ENCODE measurements at places on chromosomes 5 and 9.

- peak; percentile 64 for DNase-seq
- H3K4me1 ChIP-seq: peaks cover 6% of the 10 kb centered on the region
- H3K27ac ChIP-seq: no peak overlapping the region
- no peaks in the 10 kb centered on the region for H3K36me3 ChIP-seq
- H3K4me3 ChIP-seq: no peak overlapping the region
Measured at GRCh38 chr9:81479573-81479972, 209.8 kb downstream of the TLE1 start.

DNA sequence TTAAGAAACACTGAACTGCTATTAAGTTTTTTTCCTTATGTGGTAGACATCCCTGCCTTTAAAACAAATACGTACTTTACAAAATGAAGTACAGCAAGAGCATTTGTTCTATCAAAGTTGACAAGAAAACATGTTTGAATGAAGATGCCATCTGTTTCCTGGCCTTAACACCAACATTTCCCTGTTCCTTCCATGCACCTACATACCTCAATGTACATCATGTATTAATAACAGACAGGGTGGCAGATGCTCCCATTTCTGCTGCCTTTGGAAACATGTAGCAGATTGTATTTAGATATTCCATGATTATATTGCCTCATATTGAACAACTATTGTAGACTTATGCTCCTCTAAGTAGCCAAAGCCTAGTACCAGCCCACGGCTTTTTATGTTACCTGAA, 104.4 kb downstream of the PJA2 start:
- no peaks in the 10 kb centered on the region for H3K27me3 ChIP-seq
- no peaks in the 10 kb centered on the region for H3K36me3 ChIP-seq
- H3K4me3 ChIP-seq: no peak overlapping the region
- H3K4me1 ChIP-seq: peaks cover 6% of the 10 kb centered on the region

- H3K4me1 ChIP-seq: no peaks in the 10 kb centered on the region
- no peak for DNase-seq
- H3K27ac ChIP-seq: no peak overlapping the region
- H3K27me3 ChIP-seq: no peaks in the 10 kb centered on the region
Measured at GRCh38 chr5:171840711-171841522, 55.3 kb downstream of the SMIM23 start.

GRCh38 chr9:125992557-125992956, 245.4 kb downstream of the PBX3 start:
- H3K27me3 ChIP-seq: no peaks in the 10 kb centered on the region
- H3K4me3 ChIP-seq: no peak overlapping the region
- DNase-seq: no peak
- H3K27ac ChIP-seq: no peak overlapping the region
- H3K4me1 ChIP-seq: no peaks in the 10 kb centered on the region

DNA sequence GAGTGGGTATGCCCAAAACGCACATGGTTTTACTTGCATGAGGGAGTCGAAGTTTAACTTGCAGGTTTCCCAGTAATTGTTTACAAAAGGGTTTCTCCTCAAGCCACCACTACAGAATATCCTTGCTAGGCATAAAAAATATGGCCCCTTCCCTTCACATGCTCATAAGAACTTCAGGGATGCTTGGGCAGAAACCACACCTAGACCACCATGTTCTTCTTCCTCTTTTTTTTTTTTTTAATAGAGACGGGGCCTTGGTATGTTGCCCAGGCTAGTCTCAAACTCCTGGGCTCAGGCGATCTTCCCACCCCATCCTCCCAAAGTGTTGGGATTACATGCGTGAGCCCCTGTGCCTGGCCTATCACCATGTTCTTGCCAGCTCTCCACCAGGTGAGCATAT, 18.6 kb upstream of the PLIN2 start:
- no peak overlapping the region for H3K27ac ChIP-seq
- no peaks in the 10 kb centered on the region for H3K27me3 ChIP-seq
- H3K4me1 ChIP-seq: no peaks in the 10 kb centered on the region
- H3K36me3 ChIP-seq: no peaks in the 10 kb centered on the region
- no peak for DNase-seq

GRCh38 chr5:119820608-119821007, 191.2 kb downstream of the FAM170A start:
- no peaks in the 10 kb centered on the region for H3K36me3 ChIP-seq
- no peak for DNase-seq
- H3K4me1 ChIP-seq: no peaks in the 10 kb centered on the region
- H3K4me3 ChIP-seq: no peak overlapping the region

DNA sequence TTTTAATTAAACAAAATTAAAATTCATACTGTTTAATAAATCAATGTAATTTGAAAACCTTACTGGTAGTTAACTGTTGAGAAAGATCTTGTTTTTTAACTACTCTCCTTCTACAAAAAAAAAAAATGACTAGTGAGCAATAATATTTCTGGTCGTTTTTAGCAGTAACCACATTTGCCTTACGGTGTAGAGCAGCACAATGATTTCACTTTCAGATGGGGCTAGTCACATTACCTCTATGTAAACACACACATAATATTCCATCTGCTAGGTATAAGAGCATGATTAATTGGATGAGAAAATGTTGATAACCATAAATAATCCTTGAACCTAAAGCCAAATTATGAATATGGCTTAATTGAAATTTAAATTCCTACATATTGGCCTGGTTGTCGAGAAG, 198.1 kb downstream of the CHSY3 start:
- no peak overlapping the region for H3K4me3 ChIP-seq
- H3K27me3 ChIP-seq: no peaks in the 10 kb centered on the region
- no peaks in the 10 kb centered on the region for H3K4me1 ChIP-seq
- DNase-seq: no peak
- H3K27ac ChIP-seq: no peak overlapping the region
- H3K36me3 ChIP-seq: no peaks in the 10 kb centered on the region

Data from SJCRH30 (cell line).